ENCODE measurements at places on chromosomes 3 and 15. TPM values are rescaled to one million over a fixed set of nuclear protein-coding genes. Genes with fewer than 3 reads are reported as not detected.

Gene FETUB
- not detected for total RNA-seq

Gene PLSCR4
- total RNA-seq, result 43.5 TPM

Gene PLSCR2
- not detected for total RNA-seq

- no peak for DNase-seq
These were observed 97.5 kb upstream of the TLE3 start for GRCh38 chr15:70195171-70195570.

DNA sequence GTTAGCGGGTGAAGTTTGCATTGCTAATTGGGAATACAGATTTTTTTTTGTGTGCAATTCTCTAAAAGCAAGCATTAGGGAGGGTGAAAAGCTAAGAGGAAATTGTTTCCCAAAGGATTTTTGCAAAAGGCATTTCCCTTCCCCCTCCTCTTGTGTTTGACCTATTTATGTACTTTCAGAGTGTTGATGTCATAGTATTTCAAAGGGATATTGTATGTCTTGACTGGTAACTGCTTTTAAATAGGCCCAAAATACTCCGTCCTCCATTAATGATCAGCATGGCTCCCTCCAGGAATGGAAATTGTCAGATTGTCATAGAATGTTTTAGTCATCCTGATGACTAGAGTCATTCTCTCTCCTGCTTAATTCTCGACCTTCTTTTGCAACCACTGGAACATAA is 32.4 kb downstream of the TRIM71 start:
- no peak for DNase-seq

DNA sequence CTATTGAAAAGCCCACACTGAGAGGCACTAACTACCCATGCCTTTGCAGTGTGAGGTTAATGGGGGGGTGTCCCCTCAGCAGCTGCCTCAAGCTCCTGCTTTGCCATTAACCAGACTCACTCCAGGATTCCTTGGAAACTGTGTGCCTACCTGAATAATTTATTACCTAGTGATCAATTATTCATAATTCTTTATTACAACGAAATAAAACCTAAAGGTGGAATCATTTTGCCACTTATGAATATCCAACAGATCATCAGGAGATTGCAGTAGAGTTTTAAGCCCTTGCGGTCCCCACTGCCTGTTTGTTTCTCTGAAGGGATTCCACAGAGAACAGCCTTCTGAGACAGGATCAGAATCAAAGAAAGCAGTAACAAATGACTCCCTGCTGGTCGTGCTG is 23.3 kb downstream of the NEK11 start:
- no peak for DNase-seq
